NCI-H1436 (cell line): ENCODE measurements at places on chromosomes 4 and X.

DNA sequence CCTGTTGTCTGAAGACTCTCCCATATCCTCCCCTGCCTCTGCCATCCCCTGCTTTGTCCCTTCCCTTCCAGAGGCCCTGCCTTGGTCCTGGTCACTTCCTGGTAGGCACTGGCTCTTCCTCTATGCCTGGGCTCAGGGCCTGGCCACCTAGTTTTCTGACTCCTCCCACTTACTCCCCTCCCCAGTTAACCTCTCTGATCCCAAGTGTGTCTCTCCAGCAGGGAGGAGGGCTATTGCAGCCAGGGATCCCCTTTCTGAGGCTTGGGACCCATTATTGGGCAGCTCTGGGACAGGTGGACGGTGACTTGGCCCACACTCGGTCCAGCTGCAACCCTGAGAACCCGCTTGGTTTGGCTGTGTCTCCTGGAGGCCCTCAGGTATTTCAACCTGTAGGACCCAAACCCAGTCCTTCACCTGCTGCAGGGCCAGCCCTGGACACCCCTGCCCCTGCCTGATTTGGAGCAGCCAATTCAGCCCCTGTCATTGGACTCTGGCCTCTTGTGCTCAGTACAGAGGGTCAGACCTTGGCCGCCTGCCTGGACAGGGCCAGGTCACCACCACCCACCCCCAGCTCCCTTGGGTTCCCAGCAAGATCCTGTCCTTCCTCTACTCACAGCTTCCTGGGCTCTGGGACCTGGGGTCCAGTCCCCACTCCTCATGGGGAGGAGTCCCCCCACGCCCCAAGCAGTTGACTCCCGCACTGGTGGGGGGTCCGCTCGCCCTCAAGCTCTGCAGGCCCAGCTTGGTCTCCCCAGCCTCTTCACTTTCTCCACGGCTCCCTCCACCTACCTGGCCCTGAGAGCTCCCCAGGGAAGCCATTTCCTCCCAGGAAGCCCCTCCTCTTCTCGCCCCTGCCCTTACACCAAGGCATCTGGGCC, 1.1 kb upstream of the SH3BP2 start:
- no peak for DNase-seq

DNA sequence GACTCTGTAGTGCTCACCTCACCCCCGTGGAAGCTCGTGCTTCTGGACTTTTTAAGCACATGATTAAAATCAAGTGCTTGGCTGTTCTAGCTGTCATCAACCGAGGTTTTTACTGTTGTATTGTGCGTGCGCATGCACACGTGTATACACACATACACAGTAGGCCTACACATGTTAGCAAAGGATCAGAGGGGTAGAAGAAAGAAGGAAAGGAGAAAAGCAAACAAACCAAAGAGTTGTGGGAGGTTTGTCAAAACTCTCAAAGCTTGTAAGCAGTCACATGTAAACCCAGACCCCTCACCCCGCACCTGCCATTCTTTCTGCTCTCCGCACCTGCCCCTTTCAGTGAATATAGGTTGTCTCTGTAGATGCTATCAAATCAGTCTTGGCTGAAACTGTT, 311.8 kb downstream of the HS3ST1 start:
- DNase-seq, result no peak

DNA sequence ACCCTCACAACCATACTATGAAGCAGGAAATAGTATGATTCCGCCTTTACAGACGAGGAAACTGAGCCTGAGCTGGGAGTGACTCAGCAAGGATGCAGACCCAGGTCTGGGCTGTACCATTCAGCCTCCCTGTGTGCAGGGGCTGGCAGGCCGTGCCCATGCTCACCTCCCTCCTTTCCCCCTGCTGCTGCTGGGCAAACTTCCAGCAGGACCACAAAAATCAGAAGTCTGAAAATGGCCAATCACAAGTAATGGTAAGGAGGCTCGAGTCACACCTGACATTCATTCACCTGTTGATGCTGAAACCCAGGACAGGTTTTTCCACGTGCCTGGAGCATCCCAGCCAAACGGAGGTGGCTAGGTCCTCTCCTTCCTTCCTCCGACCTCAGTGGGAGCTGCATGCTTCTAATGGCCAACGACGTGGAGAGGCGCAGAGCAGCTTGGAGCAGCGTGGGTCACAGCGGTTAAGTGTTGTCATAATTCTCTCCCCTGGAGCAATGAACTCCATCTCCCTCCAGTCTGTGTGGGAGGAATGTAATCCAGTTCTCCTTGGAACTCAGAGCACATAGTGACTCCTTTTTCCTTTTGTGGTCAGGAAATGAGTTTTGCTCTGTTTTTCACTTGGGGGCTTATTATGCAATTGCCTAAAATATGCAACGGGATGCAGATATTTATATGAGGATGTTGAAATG, 371.7 kb downstream of the BCOR start:
- DNase-seq, result no peak

GRCh38 chrX:47796433-47796906, 40.2 kb upstream of the ZNF81 start:
- DNase-seq, result no peak
